ENCODE measurements at places on chromosomes 2 and 18. TPM values are rescaled to one million over a fixed set of nuclear protein-coding genes. Genes with fewer than 3 reads are reported as not detected.

GRCh38 chr2:160006475-160006874 lies 55.9 kb downstream of the PLA2R1 start:
- H3K4me3 ChIP-seq, result no peak overlapping the region
- no peak overlapping the region for H3K27ac ChIP-seq
- H3K4me1 ChIP-seq, result no peaks in the 10 kb centered on the region
- H3K36me3 ChIP-seq, result no peaks in the 10 kb centered on the region
- DNase-seq, result no peak

DNA sequence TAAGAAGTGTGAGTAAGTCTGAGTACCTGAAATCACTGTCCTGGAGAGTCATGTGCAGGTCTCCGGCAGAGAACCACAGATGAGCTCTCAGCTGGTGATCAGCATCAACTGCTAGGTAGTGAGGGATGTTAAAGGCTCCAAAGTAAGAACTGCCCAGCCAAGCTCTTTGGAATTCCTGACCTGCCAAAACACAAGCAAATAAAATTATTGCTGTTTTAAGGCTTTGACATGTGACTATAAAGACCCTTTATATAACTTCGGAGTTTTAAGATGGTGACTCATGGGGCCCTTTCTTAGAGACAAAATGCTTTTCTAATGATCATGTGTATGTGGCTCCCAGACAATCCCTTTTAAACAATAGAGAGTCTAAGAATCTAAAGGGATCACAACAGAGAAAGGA lies 855.7 kb downstream of the TRIB2 start:
- H3K4me1 ChIP-seq, result no peaks in the 10 kb centered on the region
- no peak for DNase-seq

- DNase-seq, result no peak
- no peaks in the 10 kb centered on the region for H3K27me3 ChIP-seq
- H3K4me3 ChIP-seq, result no peak overlapping the region
- H3K27ac ChIP-seq, result no peak overlapping the region
- H3K36me3 ChIP-seq, result no peaks in the 10 kb centered on the region
Observed at GRCh38 chr2:189393440-189394111, 47.7 kb upstream of the WDR75 start.

DNA sequence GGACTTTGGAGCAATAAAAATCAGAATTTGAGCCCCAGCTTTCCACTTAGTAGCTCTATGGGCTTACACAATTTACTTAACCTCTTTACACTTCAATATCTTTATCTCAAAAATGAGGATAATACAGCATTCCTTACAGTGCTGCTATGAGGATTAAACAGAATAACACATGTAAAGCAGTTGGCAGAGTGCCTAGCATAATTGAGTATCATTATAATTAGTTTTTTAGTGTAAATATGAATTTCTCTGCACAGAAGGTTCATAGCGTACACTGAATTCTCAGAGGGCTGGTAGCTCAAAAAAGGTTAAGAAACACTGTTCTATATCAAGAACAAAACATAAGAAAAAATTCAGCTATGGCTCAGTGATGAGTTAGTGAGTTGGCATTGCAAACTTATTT lies 190.4 kb upstream of the CYP26B1 start:
- H3K4me1 ChIP-seq, result no peaks in the 10 kb centered on the region
- H3K36me3 ChIP-seq, result no peaks in the 10 kb centered on the region
- no peaks in the 10 kb centered on the region for H3K27me3 ChIP-seq
- no peak overlapping the region for H3K27ac ChIP-seq
- no peak overlapping the region for H3K4me3 ChIP-seq

GRCh38 chr2:104944495-104944894 lies 90.6 kb downstream of the POU3F3 start:
- H3K4me3 ChIP-seq, result no peak overlapping the region
- DNase-seq, result no peak
- no peak overlapping the region for H3K27ac ChIP-seq
- no peaks in the 10 kb centered on the region for H3K4me1 ChIP-seq
- H3K27me3 ChIP-seq, result no peaks in the 10 kb centered on the region

DNA sequence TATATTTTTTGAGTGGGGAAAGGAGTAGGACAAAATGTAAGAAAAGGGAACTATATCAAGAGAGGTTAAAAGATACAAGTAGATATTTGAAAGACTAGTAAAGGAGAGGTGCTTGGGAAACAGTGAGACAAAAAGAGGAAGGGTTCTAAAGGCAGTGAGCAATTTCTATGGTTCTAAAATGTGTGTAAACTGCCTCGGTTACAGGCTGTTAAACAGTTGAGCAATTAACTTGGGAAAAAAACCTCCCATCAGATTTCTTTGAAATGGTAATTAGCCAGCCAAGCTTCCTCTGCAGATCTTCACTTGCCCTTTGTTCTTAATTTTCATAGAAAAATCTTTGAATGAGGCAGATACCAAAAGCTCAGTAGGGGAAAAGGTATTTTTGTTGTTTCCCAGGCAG lies 238.7 kb upstream of the KCNH7 start:
- H3K27me3 ChIP-seq, result no peaks in the 10 kb centered on the region
- H3K4me3 ChIP-seq, result no peak overlapping the region
- no peak for DNase-seq
- no peaks in the 10 kb centered on the region for H3K4me1 ChIP-seq

CHMP1B gene
- 41.7 TPM for total RNA-seq

CTDP1 gene
- 46.3 TPM for total RNA-seq

XIRP2 gene
- not detected for total RNA-seq

NEU2 gene
- total RNA-seq, result not detected

Data from T-cell (primary cell).